Activated CD4-positive, CD25-positive, alpha-beta regulatory T cell (primary cell): ENCODE measurements at places on chromosomes 6 and 20.
A peak's percentile ranks its signal among the peaks of the same experiment; 100 is the strongest.

DNA sequence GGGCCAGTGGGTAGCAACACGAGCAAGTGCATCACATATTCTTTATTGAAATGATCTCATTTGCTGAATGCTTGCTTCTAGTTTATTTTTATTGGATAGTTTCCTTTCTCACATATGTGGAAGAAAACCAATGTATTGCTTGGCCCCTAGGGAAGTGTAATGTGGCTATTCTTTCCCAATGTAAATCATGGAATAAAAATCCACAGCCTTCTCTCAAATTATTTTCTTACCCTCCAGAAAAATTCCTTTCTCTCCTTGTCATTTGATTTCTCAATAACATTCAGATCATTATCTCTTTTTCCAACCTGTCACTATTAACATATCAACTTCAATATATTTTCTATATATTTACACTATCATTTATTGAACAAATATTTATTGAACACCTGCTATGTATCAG lies 51.9 kb upstream of the PTPRK start:
- DNase-seq = no peak

DNA sequence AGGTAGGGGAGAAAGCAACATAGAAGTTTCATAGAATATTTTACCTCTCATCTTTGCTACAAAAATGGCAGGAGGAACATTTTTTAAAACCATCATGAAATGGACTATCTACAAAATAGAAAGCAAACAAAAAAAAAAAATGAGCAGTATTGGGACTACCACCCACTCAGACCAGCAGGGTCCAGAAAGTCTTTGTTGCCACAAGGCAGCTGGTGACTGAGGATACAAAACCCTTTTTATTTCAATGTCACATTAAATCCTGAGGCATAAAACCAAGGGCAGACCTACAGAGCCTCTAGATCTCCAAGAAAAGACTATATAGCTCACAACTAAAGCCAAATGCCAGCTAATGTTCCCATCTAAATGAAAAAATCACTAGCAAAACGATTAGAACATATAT lies 282.2 kb downstream of the PTPRK start:
- DNase-seq = no peak

- no peak for DNase-seq
These were observed 9.9 kb upstream of the WFDC2 start for GRCh38 chr20:45459606-45460005.

DNA sequence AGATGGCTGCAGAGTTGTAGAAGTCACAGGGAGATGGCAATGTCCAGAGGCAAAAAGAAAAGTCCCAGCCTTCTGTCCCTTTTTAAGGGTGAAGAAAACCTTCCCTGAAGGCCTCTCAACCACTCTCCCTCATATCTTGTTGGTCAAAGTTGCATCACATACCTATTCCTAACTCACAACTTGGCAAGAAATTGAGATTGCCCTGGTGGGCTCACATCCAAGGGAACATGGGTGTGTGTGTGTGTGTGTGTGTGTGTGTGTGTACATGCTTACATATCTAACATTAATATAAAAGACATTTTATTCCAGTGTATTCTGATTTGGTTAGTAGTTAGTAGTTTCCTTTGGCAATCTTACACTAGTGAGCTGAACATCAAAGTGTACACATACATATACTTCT lies 144.3 kb upstream of the SALL4 start:
- DNase-seq = no peak

DNA sequence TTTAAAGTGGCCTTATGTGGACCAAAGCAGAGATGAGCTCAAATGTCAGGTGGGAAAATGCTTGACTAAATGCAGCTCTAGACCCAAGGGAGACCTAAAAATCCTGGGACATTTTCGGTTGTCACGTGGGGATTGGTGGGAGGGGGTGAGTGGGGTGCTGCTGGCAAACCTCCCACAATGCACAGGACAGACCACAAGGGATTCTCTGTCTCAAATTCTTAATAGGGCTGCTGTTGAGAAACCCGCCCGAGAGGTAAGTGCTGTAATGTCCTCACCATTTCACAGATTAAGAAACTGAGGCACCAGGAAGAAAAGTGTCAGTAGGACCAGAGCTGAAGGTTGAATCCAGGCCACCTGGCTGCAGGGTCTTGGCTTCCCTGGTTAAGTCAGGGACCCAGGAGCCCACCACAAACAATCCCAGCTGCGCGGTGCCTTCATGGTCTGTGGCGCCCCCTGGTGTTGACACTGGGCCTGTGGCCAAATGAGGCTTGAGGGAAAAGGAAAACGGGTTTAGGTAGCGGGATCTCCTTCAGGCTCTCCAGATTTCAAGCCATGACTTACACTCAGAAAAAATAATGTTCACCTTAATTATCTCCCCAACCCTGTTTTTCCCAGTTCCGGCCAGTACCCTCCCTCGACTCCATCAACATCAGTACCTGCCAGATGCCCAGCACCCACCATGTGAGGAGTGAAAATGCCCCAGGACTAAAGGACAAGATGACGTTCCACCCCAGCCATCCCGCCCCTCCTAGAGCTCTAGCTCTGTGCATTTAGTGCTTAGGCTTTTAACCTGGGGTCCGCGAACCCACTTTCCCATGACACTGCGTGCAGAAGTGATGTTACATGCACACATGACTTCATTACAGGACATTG lies 7.2 kb downstream of the HLA-G start:
- DNase-seq = peak; percentile 14

- no peak for DNase-seq
These were observed 67.9 kb downstream of the ZHX3 start for GRCh38 chr20:41249411-41250281.

- no peak for DNase-seq
These were observed 35.3 kb downstream of the KCTD20 start for GRCh38 chr6:36478051-36478526.

GRCh38 chr6:105781248-105781647 lies 304.9 kb upstream of the PRDM1 start:
- no peak for DNase-seq
